H9 (cell line): ENCODE measurements at places on chromosomes 4 and X. TPM values are rescaled to one million over a fixed set of nuclear protein-coding genes. Genes with fewer than 3 reads are reported as not detected.

The CEP44 gene
- 15.3 and 16.5 TPM in 2 replicates for total RNA-seq

The DRD5 gene
- total RNA-seq: not detected in 2 replicates

The CCNB3 gene
- 0.35 and 0.39 TPM in 2 replicates for total RNA-seq

The DGKK gene
- 1.4 and 1.6 TPM in 2 replicates for total RNA-seq

The MSX1 gene
- not detected in 2 replicates for total RNA-seq

DNA sequence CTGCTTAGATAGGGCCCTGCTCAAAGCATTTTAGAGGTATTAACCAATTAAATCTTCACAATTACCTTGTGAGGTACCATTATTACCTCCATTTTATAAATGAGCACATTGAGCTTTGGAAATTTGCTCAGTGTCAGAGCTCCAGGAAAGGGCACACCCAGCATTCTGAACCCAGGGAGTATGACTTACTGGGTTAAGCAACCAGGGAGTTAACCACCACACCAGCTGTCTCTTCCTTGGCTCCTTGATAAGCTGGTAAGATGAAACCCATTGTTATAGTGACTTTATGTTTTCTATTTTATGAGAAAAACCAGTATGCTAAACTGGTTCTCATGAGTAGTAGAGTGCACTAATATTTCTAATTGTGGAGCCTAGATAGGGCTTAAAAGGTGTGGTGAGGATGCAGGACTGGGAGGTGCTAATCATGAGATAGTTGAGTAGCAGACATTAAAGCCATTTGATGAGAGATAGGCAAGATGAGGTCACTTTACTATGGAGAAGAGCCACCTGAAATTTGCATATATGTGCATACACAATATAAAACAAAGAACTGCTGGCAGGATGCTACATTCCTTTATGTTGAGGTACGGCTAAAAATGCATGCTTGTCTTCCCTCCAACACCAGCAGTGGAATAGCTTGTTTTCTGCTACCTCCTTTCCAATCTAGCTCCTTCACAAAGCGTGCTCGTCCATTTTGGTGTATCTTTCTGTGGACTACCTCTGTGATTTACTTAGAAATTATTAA, 556.1 kb downstream of the SPRY1 start:
- peak; percentile 48 for DNase-seq

- peak; percentile 27 for DNase-seq
Observed at GRCh38 chrX:7941390-7942042, 14.3 kb upstream of the PNPLA4 start.

DNA sequence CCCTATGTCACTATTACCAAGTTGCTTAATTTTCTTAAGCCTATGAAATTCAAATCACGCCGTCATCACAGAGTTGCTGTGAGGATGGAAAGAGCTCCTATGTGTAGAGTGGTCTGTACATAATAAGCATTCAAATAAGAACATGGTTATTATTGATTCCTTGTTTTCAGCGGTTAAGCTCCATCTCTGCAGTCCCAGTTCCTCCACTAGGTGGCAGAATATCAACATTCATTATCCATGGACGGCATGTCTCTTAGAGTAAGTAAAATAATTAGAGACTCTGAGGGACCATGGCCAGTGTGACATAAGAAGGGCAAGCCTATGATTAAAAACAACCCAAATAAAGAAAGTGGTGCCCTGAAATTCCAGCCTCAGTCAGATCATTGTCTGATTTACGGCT, 132.5 kb upstream of the NHS start:
- no peak for DNase-seq

DNA sequence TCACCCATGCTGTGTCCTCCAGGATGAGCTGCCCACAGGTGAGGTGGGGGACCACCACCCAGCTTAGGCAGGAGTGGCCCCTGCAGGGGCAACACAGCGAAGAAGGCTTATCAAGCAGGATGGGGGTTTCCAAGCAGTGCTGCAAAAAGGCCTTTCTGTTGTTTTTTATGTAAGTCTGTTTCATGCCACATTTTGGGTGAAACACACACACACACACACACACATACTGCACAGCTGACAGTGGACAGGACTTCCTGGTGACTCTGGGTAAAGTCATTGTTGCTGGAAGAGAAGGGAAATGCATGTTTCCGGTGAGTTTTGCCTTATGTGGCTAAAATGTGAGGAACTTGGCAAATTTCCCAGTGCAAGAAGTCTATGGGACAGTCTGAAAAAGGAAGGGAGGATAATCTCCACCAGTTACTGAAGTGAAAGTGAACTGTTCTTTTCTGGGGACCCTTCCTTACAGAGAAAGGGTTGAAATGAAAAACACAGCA, 119.2 kb downstream of the IRF2 start:
- DNase-seq: peak; percentile 19

DNA sequence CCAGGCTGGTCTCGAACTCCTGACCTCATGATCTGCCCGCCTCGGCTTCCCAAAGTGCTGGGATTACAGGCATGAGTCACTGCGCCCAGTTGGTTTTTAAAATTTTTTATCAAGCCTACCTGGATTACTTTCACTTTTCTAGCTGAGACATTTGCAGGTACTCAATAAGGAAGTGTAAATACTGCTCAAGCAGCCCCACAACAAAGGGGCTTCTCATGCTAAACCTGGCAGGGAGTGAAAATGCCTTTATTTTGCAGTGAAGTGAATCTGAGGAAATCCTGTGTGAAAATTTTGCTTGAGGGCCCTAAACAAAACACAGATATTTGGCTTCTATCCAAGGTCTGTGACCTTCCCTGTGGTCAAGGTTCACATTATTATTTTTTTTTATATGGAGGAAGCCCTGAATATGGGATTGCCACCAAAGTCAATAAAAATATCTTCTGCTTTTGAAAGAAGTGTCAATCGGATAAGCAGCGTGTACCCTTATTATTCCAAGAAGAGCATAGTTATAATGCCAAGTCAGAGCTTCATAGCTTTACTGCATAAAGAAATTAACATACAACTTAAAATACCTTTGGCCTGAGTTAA, 481.0 kb downstream of the SH2D1A start:
- no peak for DNase-seq

DNA sequence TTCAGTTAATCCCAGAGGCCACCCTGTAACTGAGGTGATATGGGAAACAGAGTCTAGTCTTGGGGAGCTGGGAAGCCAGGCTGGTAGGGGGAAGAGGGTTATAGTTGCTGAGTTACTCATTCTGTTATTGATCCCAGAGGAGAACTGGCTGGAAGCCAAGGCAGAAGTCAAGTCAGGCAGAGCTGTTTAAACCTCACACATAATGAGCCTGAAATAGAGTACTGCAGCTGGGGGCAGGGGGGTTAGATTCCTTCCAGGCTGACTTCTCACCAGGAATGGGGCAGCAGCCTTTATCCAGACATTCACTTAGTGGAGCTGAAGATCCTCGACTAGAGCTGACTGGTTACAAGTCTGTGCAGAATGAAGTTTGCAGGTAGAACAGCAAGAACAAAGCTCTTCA, 144.9 kb downstream of the C4orf33 start:
- DNase-seq: no peak

- DNase-seq: no peak
Observed at GRCh38 chrX:101230636-101231035, 11.1 kb downstream of the DRP2 start.

DNA sequence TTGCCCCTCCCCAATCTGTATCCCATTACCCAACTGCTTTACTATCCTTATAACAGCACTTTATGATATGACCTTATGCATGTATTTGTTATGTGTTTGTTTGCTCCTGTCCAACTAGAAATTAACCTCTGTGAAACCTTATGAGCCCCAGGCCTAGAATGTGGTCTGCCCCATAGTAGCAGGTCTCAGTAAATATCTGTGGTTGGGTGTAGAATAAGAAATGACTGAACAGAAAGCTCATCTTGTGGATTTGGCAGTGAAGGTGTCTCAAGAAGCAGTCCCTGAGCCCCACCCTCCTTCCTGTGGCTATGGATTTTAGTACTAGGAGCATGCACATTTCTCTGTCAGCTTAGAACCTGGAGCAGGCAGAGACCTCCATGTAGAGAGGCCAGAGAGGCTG, 229.0 kb upstream of the LCORL start:
- DNase-seq: no peak
